Stimulated activated CD8-positive, alpha-beta memory T cell treated with anti-CD3 and anti-CD28 coated beads, Interleukin-4, amount 100 ng/mL, for 24 hours (primary cell): ENCODE measurements at places on chromosomes 13 and 19.

DNA sequence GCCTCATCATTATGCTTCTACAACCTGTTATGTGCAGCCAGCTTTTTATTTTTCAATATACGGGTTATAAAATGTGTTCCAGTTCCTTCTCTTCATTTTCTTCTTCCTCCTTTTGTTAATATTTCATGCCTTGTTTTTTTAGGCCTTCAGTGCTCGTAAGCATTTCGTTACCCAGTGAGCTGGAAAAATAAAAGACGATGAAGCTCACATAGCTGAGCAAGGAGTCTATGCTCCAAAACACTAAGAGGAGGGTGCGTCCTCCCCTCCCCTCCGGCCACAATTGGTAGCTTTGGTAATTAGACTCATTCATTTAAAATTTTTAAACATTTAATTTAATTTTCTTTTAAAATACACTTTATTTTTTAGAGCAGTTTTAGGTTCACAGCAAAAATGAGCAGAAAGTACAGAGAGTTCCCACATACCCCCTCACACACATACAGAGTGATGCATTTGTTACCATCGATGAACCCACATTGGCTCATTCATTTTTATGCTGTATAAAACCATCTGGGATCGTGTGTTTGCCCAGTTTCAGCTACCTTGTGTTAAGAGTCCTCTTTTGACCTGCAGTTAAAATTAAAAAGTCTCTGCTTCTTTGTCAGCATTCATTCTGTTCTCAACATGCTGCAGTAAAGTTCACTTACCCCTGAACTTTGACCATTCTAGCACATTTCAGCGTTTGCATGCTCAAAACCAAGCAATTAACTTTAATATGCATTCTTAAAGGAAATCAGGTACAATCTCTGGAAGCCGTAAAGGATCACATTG lies 223.9 kb downstream of the LACC1 start:
- DNase-seq, result no peak

GRCh38 chr19:5690955-5691821 lies 1.1 kb downstream of the RPL36 start:
- peak; percentile 57 for DNase-seq

DNA sequence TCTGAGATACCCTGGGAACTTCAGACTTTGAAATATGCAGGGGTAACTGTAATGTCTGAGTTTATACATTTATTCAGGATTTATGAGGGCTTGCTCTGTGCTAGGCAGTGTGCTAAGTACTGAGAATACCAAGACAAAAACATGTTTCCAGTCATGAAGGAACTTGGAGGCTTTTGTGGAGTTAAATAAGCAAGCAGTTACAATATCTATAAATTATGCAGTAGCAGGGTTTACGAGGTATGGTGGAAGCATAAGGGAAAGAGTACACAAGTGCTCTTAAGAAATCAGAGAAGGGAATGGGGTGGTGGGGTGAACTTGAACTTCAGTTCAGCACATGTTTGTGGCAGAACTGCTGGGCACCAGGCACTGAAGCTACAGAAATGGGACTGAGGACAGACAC lies 28.0 kb downstream of the MAB21L1 start:
- DNase-seq, result no peak

DNA sequence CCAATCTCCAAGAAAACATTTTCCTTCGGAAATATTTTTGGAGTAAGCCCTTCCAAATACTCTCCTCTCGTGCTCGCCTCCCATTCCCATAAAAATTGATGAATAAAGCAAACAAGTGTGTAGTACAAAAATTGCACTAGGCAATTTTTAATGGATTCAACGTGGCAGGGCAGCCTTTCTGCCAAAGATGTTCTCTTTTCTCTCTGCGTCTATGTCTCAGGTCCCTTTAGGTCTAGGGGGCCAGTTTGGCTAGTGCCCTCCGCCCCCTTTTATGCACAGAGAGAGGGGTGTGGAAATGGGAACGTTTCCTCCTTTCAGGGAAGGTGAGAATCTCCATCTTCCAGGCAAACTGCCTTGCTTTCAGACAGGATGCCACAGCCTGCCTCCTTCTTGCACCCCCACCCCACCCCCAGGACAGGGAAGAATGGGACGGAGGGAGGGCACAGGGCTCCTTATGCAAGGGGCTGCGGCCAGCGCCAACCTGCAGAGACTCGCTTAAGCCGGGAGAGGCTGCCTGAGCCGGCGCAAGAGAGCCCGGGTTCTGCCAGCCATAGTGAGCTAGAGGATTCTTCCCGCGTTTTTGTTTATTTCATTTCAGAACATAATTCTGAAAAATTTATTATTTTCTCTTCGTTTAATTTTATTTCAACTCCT lies 2.7 kb upstream of the ZIC2 start:
- DNase-seq, result no peak

DNA sequence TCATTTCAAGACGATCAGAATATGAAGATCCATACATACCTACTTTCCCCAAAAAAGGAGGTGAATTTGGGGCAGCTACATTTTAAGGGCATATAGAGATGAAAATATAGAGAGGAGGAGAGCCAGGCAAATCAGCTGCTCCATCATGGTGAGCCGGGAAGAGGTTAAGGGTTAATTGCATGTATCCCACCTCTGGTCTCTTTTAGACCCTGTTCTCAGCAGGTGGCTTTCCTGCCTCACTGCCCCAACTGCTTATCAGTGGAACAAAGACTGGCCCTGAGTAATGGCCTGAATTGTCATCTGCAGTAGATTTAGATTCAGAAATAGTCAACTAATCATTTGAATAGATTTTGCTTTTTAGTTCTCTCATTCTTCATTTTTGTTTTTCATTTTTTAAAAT lies 206.6 kb downstream of the SPRY2 start:
- DNase-seq, result no peak

GRCh38 chr13:100860866-100861265 lies 186.3 kb upstream of the TMTC4 start:
- DNase-seq, result no peak

GRCh38 chr19:6677883-6678689 lies 8.1 kb upstream of the TNFSF14 start:
- peak; percentile 56 for DNase-seq

DNA sequence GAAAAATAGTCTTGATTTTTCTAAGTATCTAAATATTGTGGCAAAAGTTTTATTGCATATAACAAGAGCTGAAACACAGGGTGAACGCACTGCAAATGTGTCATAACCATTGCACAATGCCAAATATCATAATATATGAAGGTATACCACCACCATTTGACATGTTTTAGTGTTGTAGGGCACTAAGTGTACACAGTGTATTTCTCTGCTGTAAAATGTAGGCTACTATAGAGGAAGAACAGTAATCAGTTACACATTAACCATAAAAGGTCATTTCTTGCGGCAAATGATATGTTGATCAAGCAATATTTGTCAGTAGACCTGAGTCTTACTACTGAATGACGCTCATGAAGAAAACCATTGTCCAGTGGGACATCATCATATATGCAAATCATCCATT lies 18.3 kb upstream of the KLF5 start:
- no peak for DNase-seq

DNA sequence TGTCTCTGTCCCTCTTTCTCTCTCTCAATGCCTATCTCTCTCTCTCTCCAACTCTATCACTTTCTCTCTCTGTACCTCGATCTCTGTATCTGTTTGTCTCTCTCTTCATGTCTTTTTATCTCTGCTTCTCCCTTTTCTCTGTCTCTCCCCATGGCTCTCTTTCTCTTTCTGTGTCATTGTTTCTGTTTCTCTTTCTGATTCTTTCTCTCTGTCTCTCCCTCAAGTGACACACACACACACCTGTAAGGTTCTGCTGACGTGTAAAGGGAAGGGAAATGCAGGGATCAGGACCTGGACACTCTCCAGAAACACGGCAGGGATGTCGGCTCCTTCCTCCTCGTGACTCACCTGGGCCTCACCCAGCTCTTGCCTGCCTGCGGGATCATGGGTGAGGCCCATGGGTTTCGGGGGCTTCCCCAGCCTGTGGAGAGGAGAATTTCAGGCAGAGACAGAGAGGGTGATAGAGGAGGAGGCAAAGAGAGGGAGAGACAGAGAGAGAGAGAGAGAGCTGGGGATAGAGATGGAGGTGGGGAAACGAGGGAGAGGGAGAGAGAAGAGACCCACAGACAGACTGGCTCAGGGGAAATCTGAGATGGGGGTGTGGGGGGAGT lies 5.4 kb upstream of the PLAUR start:
- DNase-seq, result no peak

DNA sequence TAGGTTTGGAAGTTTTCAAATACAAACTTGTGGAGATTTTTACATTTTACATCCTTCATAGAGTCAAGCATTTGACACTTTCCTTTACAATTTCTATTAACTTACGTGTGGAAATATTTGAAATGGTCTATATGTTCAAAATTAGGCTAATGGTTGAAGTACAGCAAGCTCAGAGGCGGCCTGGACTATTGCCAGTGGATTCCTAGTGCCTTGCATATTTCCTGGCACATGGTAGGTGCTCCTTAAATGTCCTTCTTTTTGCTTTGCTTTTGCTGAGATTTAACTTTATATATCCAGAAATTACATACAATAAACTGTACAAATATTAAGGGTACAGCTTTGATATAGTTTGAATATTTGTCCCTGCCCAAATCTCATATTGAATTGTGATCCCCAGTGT lies 93.9 kb downstream of the UBL3 start:
- DNase-seq, result no peak

DNA sequence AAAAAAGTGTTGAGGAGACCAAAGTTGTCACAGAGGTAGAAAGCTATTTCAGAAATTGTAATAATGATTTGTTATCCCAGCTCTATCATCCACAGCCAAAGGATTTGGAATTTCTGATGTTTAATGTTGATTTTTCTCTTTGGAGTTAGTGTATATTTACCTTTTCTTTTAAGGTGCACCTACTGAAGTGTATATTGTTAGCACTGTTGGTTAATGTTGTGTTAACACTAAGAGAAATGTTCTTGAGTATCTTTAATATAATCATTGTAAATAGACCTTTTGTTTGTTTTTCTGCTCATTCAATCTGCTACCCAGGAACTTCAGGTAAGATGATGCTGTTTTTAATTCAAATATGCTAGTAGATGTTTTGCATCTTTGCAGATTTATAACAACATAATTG lies 57.5 kb downstream of the ZAR1L start:
- no peak for DNase-seq

GRCh38 chr13:97205982-97206381 lies 16.2 kb upstream of the MBNL2 start:
- DNase-seq, result no peak

DNA sequence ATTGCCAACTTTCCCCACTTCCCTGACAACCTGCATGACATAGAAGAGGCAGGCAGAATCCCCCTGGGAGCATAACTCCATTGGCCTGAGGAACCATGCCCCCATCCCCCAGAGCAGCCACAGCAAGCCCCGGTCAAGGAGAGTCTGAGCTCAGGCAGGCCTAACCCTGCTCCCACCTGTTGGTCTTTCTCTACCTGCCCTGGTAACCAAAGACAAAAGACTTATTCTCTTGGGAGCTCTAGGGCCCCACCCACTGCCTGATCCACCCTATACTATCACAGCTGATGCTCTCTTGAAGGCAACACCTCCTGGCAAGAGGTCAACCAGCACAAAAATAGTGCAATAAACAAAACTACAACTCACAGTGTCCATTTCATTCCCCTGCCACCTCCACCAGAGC lies 59.3 kb downstream of the TNFSF13B start:
- no peak for DNase-seq

DNA sequence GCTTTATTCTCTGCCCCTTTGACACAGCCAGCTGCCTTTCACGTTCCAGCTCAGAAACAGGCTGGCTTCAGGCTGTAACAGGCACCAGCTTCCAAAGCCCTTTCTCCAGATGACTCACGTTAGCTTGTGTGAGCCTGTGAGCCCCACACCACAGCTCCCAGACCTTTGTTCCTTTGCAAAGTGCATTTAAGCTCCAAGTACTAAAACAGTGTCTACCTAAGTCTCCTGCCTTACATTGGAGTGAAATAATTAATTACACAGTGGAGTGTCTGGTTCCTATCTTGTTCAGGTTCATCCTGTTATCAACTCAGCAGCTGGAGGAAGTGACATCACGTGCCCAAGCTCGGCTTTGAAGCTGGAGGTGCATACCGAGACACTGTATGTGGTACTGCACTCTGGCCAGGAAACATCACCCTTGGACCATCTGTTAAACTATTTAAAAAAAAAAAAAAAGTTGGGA lies 475.8 kb downstream of the FOXO1 start:
- DNase-seq, result peak; percentile 52
